Dermis blood vessel endothelial cell (primary cell): ENCODE measurements at places on chromosomes 4 and X.

GRCh38 chr4:139986689-139987501 lies 167.1 kb downstream of the MAML3 start:
- DNase-seq, result no peak

GRCh38 chr4:74362347-74362746 lies 2.6 kb upstream of the EREG start:
- no peak for DNase-seq

DNA sequence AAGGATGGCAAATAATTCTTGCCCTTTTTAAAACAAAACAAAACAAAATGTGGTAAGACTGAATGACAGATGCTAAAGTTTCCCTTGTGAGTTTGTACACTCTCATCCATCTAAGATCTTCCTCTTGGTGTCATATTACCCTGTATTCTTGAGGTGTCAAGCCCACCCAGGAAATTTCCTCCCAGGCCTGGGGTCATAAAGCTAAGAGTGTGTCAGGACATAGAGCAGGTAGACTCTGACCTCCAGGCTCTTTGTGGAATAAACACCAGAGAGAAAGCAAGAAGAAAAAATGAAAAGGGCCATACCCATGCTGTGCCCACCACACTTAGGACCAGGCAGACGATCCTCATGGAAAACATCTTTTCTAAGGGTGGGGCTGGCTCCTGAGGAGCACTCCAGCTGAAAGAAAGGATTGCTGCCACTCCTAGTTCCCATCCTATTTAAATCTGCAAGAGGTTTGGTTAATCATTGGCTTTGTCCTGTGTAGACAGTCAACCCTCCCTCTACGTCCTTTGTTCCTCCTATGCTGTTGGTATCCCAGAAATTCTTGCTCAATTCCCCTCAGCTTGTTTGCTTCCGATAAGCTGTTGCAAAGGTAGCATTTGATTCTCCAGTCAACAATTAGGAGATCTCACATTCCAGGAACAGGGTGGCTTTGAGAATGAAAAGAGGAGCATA lies at the start of gene FGA:
Gene FGA, minus strand, starts transcription at position 414 of the 678 bp plus-strand sequence. Its CDS starts 55 bp downstream, at position 359.
- DNase-seq, result no peak

DNA sequence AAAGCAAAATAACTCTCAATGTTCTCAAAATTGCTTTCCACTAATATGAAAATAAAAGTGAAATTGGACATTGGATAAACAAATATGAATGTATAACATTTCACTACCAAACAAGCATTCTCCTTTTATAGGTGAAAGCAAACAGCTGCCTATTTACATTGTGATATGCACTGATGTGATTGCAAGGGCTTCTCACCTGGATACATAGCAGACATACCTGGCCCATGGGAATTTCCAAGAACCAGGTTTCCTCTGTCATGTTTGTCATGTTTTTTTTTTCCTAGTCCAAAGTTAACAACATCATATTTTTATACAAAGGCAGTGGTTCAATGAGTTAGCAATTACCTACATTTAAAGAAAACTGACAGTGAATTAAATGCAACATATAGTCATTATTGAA lies 228.5 kb downstream of the ANKRD50 start:
- DNase-seq, result no peak

- no peak for DNase-seq
Measured at GRCh38 chr4:87390551-87390890, 467 bp downstream of the HSD17B11 start.

DNA sequence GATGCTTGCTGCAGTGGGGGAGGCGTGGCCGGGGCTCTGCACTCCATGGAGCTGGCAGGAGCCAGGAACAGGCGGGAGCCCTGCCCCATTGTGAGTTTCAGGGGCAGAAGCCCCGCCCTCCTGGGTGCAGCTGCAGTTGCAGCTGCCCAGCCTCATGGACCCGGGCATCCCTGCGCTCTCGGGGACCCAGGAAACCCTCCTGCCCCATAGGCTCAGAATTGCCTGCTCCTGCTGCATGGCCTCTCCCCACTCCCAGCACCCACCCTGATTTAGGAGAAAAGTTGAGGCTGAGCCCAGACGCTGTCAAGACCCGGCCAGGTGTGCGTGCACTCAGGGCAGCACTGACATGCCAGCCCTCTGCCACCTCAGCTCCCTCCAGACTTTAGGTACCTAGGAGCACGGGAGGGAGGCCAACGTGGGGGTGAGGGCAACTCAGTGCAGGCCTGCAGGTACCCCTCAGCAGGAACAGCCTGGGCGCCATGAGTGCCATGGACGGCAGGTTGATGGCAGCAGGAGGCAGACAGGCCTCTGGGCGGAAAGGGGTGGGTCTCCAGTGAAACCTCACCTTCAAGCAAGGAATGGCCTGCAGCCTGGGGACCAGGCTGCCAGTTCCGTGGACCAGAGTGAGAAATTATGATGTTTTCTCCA lies 67.2 kb upstream of the MAGEB2 start:
- DNase-seq, result no peak

GRCh38 chr4:4987656-4988055 lies 31.6 kb downstream of the CYTL1 start:
- no peak for DNase-seq

DNA sequence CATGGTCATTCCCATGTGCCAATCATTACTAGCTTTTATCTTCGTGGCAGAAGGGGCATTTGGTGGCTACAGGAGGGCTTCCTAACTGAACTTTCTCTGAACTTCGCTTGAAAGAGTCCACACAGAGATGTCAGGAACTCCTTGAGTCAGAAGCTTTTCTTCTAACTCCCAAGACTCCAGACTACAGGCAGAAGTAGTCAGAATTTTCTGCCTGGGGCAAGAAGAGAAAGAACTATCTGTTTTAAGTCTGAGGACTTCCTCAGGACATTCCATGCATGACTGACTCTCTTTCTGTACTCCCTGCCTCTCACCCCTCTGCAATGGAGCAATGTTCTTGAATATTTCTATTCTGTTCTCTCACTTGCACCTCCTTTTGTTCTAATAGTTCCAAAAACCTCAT lies 170.5 kb upstream of the TBC1D9 start:
- DNase-seq, result no peak

DNA sequence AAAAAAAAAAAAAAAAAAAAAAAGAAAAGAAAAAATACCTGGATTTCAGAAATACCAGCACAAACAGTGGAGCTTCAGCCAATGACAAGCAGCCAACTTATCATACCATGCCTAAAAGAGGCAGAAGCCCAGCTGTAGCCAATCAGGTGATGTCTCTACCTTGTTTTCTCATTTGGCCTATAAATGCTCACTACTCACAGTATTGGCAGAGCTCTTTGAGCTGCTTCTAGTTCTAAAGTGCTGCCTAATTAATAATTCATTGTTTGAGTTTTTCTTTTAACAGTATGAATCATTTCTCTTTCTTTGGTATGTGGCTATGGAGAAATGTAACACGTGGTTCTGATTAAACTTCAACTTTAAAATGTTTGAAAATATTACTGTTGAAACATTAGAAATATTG lies 188.8 kb upstream of the TECRL start:
- no peak for DNase-seq

- DNase-seq, result no peak
Measured at GRCh38 chrX:43500246-43500645, 155.9 kb upstream of the MAOA start.

GRCh38 chr4:94372228-94372978 lies 29.8 kb upstream of the HPGDS start:
- no peak for DNase-seq

- DNase-seq, result peak; percentile 25
Measured at GRCh38 chrX:45517090-45517973, 316.7 kb upstream of the DIPK2B start.

DNA sequence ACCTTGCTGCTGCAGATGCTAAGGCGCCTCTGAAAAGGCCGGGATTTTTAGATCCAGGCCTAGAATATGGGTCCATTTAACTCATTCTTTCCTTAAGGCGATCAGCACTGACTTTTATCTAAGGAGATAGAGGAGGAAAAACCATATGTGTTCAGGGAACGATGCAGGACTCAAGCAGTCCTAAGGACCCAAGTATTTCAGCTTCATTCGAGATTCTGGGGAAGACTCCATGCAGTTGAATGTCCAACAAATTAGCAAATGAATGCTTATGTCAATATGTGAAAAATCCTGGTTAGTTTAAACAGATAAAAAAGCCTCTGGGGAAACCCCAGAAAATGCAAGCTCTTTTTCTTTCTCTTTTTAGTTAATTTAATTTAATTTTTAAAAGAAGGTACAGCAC lies 36.0 kb downstream of the HELT start:
- DNase-seq, result no peak

DNA sequence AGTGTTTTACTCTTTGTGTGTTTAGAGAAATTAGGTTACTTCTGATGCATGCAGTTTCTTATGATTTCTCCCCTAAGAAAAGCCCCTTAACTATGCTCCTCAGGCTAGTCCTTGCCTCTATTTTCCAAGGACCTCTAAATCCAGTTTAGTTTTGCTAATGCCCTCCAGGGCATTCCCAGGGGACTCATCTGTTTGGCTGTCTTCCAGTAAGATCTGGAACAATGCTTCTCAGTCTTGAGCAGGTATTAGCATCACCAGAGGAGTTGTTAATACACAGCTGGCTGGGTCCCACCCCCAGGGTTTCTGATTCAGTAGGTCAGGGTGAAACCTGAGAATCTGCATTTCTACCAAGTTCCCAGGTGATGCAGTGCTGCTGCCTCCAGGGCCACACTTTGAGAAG lies 56.9 kb downstream of the OTC start:
- DNase-seq, result no peak

GRCh38 chr4:167109859-167110258 lies 124.4 kb downstream of the SPOCK3 start:
- no peak for DNase-seq

GRCh38 chrX:109889289-109890006 lies 113.5 kb upstream of the TMEM164 start:
- peak; percentile 18 for DNase-seq

DNA sequence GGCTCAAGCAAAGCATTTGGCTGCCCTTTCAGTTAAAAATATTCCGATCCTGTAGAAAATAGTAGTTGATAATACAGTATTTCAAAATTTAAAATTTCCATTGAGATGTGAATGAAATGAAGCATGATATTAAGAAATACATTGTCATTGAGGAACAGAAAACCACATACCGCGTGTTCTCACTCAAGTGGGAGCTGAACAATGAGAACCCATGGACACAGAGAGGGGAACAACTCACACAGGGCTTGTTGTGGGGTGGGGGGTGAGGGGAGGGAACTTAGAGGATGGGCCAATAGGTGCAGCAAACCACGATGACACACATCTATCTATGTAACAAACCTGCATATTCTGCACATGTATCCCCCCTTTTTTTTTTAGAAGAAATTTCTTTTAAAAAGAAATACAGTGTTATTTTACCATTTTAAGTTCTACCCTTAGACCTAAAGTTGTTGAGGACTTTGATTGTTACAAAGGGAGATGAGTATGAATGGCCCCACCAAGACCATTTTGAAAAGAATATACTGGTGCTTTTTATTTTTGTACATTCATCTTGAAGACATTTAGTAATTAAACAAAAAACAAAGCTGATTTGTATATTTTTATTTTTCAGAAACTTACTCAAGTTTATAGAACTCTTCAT lies 52.0 kb upstream of the IL13RA1 start:
- no peak for DNase-seq

GRCh38 chr4:5956285-5957021 lies 61.8 kb downstream of the C4orf50 start:
- DNase-seq, result peak; percentile 44

- DNase-seq, result no peak
Measured at GRCh38 chr4:152981842-152982241, 45.7 kb downstream of the FHDC1 start.

GRCh38 chr4:110087070-110087708 lies 111.2 kb downstream of the ELOVL6 start:
- peak; percentile 93 for DNase-seq

GRCh38 chrX:9130031-9130430 lies 96.1 kb upstream of the FAM9B start:
- no peak for DNase-seq

- DNase-seq, result no peak
Measured at GRCh38 chr4:183552274-183553146, 47.7 kb downstream of the ING2 start.

- peak; percentile 98 for DNase-seq
Measured at GRCh38 chr4:73661646-73662119, 41.4 kb upstream of the RASSF6 start.

GRCh38 chr4:73816814-73817213 lies 19.7 kb upstream of the CXCL6 start:
- peak; percentile 79 for DNase-seq

GRCh38 chr4:141609243-141609642 lies 27.1 kb upstream of the IL15 start:
- no peak for DNase-seq

GRCh38 chr4:10129196-10130177 lies 12.9 kb upstream of the WDR1 start:
- DNase-seq, result no peak

- no peak for DNase-seq
Measured at GRCh38 chr4:15914736-15915135, 23.8 kb downstream of the FGFBP1 start.
